ENCODE measurements at places on chromosomes 6 and 20. TPM values are rescaled to one million over a fixed set of nuclear protein-coding genes. Genes with fewer than 3 reads are reported as not detected.
A peak's percentile ranks its signal among the peaks of the same experiment; 100 is the strongest.

DNA sequence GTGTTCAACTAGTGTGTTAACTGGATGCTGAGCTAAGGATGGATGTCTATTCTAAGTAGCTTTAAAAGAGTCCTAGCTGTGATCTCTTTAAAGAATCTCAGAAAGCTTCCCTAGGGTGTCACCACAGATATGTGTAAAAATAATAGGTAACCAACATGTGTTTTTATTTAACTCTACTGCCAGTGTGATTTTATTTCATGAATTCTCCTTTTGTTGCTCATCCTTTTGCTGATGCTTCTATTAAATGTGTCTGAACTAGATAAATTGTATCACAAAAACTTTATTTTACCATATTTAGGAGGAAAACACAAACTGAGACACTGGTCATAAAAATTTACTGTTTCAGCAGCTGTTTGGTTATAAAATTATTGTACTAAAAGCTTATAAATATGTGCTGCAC, 809.4 kb upstream of the CITED2 start:
- DNase-seq, result no peak

GRCh38 chr20:35020108-35020928, 64.7 kb downstream of the MYH7B start:
- DNase-seq, result no peak

GRCh38 chr20:44073011-44073674, 113.8 kb downstream of the JPH2 start:
- peak; percentile 37 for DNase-seq

- peak; percentile 67 for DNase-seq
Observed at GRCh38 chr20:36572701-36573102, 695 bp upstream of the TGIF2 start.

- no peak for DNase-seq
Observed at GRCh38 chr6:124132256-124132655, 328.6 kb downstream of the NKAIN2 start.

The ARHGAP18 gene
- total RNA-seq, result 32.2 TPM

The ABRACL gene
- total RNA-seq, result 33.3 TPM

The NFATC2 gene
- total RNA-seq, result 38.0 TPM

The GJA1 gene
- 19.8 TPM for total RNA-seq
